ENCODE measurements at places on chromosomes 2 and 18.

- DNase-seq = peak; percentile 37
- no peak overlapping the region for H3K4me3 ChIP-seq
- peaks cover 7% of the 10 kb centered on the region for H3K4me1 ChIP-seq
- no peaks in the 10 kb centered on the region for H3K27me3 ChIP-seq
- no peaks in the 10 kb centered on the region for H3K36me3 ChIP-seq
Observed at GRCh38 chr2:20443276-20443920, 3.5 kb upstream of the RHOB start.

GRCh38 chr2:46559261-46559660 lies 79.9 kb downstream of the TMEM247 start:
- DNase-seq = no peak
- peak overlapping the region; percentile 91 for H3K27ac ChIP-seq
- H3K27me3 ChIP-seq = no peaks in the 10 kb centered on the region
- H3K36me3 ChIP-seq = peaks cover 35% of the 10 kb centered on the region
- peaks cover 77% of the 10 kb centered on the region for H3K4me1 ChIP-seq

- peaks cover 29% of the 10 kb centered on the region for H3K4me1 ChIP-seq
- H3K27me3 ChIP-seq = no peaks in the 10 kb centered on the region
Observed at GRCh38 chr2:221554769-221555493, 17.2 kb downstream of the EPHA4 start.

DNA sequence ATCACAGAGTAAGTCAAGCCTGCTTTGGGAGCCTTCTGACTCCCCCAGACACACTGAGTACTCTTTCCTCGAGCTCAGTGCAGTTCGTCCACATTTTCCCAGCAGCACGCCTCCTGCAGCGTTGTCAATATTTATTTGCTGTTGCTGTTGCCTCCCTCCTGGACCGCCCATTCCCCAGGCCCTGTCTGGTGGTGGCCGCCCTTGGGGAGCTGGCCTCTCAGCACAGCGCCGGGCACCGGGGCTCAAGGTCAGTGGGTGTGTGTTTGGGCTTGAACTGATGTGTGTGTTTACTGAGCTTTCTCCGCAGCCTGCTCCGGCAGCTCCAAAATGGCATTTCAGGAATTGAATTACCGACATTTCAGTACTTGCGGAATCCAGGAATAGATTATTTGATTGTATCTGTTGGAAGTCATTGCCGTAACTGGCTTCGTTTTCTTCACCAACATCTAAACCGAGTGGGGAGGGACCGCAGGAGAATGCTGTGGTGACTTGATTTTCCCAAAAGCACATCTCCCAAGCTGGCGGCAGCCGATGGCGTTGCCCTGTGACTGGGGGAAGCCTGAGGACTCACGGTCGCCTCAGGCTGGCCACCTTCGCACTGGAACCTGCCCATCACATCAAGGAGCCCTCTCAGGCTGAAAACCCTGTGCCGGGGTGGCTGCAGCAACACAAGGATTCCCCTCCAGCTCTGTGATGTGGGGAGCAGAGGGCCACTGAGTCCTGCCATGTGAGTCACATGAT lies 66.0 kb downstream of the HPCAL1 start:
- H3K27ac ChIP-seq = no peak overlapping the region
- no peak overlapping the region for H3K4me3 ChIP-seq
- peaks cover 5% of the 10 kb centered on the region for H3K36me3 ChIP-seq
- peaks cover 38% of the 10 kb centered on the region for H3K4me1 ChIP-seq
- no peak for DNase-seq

DNA sequence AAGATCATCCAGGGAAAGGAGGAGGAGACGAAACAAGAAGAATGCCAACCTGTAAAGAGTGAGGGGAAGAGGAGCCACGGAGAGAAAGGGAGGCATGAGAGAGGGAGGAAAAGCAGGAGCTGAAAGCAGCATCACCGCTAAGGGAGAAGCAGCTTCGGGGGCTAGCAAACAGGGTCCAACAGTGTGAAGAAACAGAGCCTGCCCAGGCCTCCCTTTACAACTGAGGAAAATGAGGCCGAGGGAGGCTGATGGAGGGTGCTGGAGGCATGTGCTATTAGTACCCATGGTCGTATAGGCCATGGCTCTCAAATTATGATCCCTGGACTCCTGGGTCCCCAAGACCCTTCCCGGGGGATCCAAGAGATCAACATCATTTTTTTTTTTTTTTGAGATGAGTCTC lies 50.4 kb upstream of the ASPRV1 start:
- no peak overlapping the region for H3K4me3 ChIP-seq
- H3K4me1 ChIP-seq = peaks cover 16% of the 10 kb centered on the region
- no peaks in the 10 kb centered on the region for H3K27me3 ChIP-seq
- peaks cover 14% of the 10 kb centered on the region for H3K36me3 ChIP-seq

GRCh38 chr2:230827774-230828271 lies 36.9 kb upstream of the ITM2C start:
- H3K27ac ChIP-seq = no peak overlapping the region
- H3K4me3 ChIP-seq = peak overlapping the region; percentile 51
- H3K4me1 ChIP-seq = peaks cover 7% of the 10 kb centered on the region
- peaks cover 2% of the 10 kb centered on the region for H3K36me3 ChIP-seq
- DNase-seq = no peak

DNA sequence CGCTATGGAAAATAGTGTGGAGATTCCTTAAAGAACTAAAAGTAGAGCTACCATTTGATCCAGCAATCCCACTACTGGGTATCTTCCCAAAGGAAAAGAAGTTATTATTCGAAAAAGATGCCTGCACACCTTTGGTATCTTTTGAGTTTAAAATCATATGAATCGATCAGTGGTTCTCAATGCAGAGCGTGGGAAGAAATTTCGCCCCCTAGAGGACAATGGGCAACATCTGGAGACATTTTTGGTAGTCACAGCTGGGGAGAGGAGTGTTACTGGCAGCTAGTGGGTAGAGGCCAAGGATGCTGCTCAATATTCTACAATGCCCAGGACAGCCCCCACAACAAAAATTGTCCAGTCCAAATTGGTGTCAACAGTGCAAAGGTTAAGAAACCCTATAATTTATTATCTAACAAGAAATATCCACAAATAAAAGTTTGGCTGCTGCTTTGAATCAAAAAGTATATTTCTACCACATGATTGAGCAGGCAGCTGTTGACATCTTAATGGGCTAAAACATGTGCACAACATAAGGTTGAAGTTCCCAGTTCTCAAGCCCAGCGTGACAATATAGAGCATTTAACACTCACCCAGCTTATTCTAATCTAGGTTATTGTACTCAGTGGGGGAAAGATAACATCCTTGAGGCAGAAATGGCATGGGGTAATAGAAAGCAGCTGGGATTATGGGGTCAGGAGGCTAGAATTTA lies 425.7 kb downstream of the LRATD1 start:
- H3K36me3 ChIP-seq = no peaks in the 10 kb centered on the region
- no peak for DNase-seq
- H3K4me1 ChIP-seq = no peaks in the 10 kb centered on the region
- no peak overlapping the region for H3K27ac ChIP-seq

- no peak for DNase-seq
- peaks cover 3% of the 10 kb centered on the region for H3K27me3 ChIP-seq
- no peaks in the 10 kb centered on the region for H3K4me1 ChIP-seq
- no peak overlapping the region for H3K4me3 ChIP-seq
Observed at GRCh38 chr2:108959401-108959800, 29.6 kb downstream of the EDAR start.

DNA sequence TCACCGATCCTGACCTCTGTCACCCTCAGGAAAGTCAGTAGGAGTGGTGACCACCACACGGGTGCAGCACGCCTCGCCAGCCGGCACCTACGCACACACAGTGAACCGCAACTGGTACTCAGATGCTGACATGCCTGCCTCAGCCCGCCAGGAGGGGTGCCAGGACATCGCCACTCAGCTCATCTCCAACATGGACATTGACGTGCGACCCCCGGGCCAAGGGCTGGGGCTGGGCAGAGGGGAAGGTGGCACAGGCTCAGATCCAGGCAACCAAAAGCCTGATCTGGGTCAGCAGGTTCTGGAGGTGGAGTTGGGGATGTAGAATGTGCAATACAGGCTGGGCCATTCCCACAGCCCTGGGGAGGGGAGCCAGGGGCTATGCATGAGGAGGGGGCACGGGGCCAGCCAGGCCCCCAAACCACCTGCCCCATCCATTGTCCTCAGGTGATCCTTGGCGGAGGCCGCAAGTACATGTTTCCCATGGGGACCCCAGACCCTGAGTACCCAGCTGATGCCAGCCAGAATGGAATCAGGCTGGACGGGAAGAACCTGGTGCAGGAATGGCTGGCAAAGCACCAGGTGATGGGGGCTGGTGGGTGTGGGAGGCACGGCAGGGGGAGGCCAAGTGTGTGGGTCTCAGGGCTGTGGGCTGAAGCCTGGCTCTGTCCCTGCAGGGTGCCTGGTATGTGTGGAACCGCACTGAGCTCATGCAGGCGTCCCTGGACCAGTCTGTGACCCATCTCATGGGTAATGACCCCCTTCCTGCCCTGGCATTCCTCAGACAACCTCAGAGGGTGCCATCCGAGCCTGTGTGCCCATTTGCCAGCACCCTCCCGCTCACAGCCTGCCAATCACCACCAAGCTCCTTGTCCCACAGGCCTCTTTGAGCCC lies 1.4 kb downstream of the ALPI start:
- H3K27ac ChIP-seq = no peak overlapping the region
- H3K4me3 ChIP-seq = no peak overlapping the region
- no peaks in the 10 kb centered on the region for H3K36me3 ChIP-seq
- H3K4me1 ChIP-seq = no peaks in the 10 kb centered on the region
- peaks cover 10% of the 10 kb centered on the region for H3K27me3 ChIP-seq

- H3K36me3 ChIP-seq = no peaks in the 10 kb centered on the region
- no peak overlapping the region for H3K27ac ChIP-seq
- H3K27me3 ChIP-seq = peaks cover 3% of the 10 kb centered on the region
Observed at GRCh38 chr18:77733292-77733903, 483.8 kb downstream of the GALR1 start.

- H3K4me1 ChIP-seq = no peaks in the 10 kb centered on the region
- H3K27ac ChIP-seq = no peak overlapping the region
- H3K4me3 ChIP-seq = no peak overlapping the region
- DNase-seq = no peak
- H3K36me3 ChIP-seq = no peaks in the 10 kb centered on the region
Observed at GRCh38 chr2:236824836-236825235, 255.2 kb downstream of the ACKR3 start.

- H3K27ac ChIP-seq = no peak overlapping the region
- H3K27me3 ChIP-seq = no peaks in the 10 kb centered on the region
- H3K4me1 ChIP-seq = peaks cover 29% of the 10 kb centered on the region
- H3K4me3 ChIP-seq = peak overlapping the region; percentile 65
- H3K36me3 ChIP-seq = no peaks in the 10 kb centered on the region
Observed at GRCh38 chr2:57759131-57759530, 287.5 kb upstream of the VRK2 start.

DNA sequence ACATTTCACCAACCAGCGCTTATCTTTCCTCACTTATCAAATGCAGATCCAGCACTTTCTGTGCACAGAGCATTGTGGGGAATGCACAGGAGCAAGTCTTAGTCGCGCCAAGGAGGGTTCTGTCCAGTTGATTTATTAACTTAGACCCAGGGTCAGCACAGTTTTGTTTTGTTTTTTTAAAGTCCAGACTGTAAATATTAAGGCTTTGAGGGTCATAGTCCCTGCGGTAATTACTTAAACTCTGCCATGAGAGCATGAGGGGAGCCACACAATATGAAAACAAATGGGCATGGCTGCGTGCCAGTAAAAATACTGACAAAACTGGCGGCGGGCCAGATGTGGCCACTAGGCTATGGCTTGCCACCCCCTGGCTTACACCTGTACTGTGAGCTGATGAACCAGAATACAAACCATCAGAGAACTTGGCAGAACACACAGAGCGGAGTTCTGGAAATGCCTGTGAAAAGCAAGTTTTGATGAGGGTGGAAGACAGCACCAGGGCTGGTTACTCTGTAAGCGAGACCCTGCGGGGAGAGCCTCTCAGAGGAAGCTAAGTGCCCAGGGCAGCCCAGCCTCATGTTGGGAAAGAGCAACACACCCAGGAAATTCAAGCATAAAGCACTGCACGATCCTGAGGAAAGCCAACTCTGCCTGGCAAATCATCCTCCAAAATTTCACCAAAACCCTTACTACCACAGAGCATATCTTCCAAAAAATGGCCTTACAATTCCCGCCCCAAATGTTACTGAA lies 43.6 kb downstream of the L3MBTL4 start:
- H3K27me3 ChIP-seq = no peaks in the 10 kb centered on the region
- H3K27ac ChIP-seq = no peak overlapping the region
- no peak overlapping the region for H3K4me3 ChIP-seq
- H3K36me3 ChIP-seq = no peaks in the 10 kb centered on the region
- no peaks in the 10 kb centered on the region for H3K4me1 ChIP-seq
- no peak for DNase-seq

GRCh38 chr18:77002496-77002895 lies 130.1 kb downstream of the MBP start:
- peaks cover 3% of the 10 kb centered on the region for H3K27me3 ChIP-seq
- H3K36me3 ChIP-seq = no peaks in the 10 kb centered on the region
- no peak overlapping the region for H3K4me3 ChIP-seq

- peaks cover 3% of the 10 kb centered on the region for H3K36me3 ChIP-seq
- no peak overlapping the region for H3K27ac ChIP-seq
Observed at GRCh38 chr2:145273840-145274239, 753.9 kb upstream of the ZEB2 start.

- H3K36me3 ChIP-seq = no peaks in the 10 kb centered on the region
- H3K27ac ChIP-seq = no peak overlapping the region
- no peak for DNase-seq
- no peaks in the 10 kb centered on the region for H3K27me3 ChIP-seq
- no peak overlapping the region for H3K4me3 ChIP-seq
Observed at GRCh38 chr18:38329145-38329544, 763.5 kb upstream of the CELF4 start.

DNA sequence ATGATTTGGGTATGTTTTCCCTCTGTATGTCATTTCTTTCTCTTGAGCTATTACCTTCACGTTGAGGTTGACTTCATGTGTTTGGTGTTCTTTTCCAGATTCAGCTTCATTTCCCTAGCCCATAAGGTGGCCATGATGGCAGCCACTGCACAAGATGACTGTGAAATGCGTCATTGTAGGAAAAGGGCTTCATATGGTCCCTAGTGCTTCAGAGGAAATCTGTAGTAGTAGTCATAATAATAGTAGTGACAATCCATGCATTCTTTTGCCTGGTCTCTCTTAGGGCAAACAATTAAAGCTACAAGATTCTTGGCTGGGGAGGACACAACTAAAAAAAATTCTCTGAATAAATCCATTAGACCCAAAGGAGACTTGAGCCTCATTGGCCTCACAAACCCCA lies 28.4 kb downstream of the AOX1 start:
- no peaks in the 10 kb centered on the region for H3K36me3 ChIP-seq
- no peak for DNase-seq
- H3K4me1 ChIP-seq = peaks cover 2% of the 10 kb centered on the region
- peaks cover 7% of the 10 kb centered on the region for H3K27me3 ChIP-seq
- H3K27ac ChIP-seq = no peak overlapping the region

Data from memory B cell (primary cell).